OCI-LY7 (cell line): ENCODE measurements at places on chromosomes 5 and 9. TPM values are rescaled to one million over a fixed set of nuclear protein-coding genes. Genes with fewer than 3 reads are reported as not detected.

DNA sequence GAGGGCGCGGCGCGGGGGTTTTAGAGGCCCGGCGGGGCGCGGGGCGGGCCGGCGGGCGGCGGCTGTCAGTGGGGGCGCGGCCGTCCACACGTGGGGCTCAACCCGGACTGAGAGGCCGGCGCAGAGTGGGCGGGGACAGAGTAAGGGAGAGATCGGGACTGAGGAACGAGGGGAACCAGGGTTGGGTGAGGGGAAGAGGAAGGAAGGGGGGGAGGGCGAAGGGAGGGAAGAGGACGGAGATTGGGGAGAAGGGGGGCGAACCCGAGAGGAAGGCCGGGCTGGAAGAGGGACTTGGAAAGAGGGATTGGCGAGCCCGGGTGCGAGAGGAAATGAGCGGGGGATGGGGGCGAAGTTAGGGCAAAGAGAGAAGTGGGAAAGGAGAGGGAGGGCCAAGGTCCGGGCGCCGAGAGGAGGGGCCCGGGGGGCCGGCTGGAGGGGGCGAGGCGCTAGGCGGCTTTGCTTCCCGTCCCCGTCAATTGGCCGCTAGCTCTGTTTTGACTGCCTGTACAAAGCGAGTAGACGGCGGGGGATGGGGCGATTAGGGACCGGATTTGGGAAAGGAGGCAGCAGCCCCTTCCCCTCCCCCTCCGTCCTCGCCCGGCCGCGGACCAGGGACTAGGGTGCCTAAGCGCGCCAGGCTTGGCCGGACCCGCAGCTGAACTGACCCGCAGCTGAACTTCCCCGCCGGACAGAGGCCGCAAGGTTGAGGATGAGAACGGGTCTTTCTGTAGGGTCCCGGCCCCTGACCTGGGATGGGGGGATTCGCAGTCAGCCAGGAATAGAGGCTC lies 399 bp upstream of the FBN2 start:
- no peak for DNase-seq

DNA sequence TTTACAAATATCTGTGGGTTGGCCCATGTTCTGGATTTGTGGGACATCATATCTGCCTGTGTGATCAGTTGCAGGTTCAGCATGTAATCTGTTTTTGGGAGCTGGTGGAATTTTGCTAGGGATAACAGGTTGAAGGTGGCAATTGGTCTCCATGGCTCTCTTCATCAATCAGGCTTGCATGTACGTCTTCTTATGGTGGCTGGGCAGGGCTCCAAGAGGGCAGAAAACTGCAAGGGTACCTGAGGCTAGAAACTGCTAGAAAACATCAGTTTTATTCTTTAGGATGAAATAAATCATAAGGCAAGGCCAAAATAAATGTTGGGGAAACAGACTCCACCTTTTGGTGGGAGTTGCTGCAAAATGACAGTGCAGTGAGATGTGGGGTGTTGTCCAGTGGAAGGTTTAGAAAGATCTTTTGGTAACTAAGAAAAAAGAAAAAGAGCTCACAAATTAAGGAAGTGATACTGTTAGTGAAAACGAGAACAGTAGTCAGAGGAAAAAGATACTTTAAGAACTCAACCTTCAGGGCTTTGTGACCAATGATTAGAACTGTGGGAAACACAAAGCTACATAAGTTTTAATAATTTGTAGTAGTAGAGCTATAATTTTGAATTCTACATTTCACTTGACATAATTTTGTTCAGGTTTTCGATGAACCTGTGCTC lies 300.7 kb upstream of the IZUMO3 start:
- peak; percentile 33 for DNase-seq

GRCh38 chr5:57327561-57328367 lies 153.9 kb downstream of the GPBP1 start:
- DNase-seq = no peak

The FAM78A gene
- total RNA-seq = 35.0 and 38.4 TPM in 2 replicates

The FCN2 gene
- total RNA-seq = not detected in 2 replicates

GRCh38 chr5:14179446-14179845 lies 36.3 kb downstream of the TRIO start:
- DNase-seq = no peak

The JAKMIP2 gene
- 14.0 and 14.5 TPM in 2 replicates for total RNA-seq

GRCh38 chr5:171477101-171477500 lies 57.7 kb downstream of the FGF18 start:
- no peak for DNase-seq

DNA sequence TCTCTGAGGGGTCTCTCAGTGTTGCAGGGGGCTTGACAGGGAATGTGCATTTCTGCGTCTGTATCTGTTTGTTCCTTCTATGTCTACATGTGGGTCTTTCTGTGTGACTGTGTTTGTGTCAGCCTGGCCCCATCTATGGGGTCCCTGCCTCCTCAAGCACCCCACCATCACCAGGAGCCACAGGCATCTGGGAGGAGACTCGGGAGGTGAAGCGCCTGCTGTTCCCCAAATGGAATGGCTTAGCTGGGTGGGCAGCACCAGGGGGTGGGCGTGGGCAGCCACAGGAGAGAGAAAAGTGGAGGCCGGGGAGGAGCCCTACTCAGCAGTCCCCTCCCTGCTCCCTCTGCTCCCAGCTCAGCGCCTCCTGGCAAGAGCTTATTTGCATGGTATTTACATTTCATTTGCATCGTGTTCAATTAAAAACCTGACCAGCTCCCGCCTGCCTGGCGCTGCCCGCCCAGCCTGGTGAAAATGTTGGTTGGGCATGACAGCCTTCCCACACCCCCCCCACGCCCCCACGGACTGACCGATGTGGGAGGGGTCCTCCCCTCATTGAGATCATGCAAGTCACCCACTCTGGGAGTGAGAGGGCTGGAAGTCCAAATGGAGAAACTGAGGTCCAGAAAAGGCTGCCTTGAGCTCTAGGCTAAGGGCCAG lies 50.5 kb downstream of the CXXC5 start:
- DNase-seq = peak; percentile 52

DNA sequence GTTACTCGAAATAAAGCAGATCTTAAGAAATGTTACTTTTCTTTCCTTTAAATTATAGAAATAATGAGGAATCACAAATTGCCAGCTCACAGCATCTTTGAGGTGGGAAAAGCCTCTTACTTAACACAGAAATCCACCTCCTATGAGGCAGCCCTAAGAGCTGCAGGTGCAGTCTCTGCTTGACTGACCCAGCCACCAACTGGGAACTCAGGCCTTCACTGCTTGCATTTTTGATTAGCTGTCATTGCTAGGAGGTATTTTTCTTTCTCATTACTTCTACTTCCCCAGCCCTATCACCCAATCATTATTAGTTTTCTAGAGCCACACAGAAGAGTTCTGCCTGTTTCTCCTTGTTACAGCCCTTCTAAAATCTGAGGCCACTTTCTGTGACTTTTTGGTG lies 416.5 kb upstream of the KLF4 start:
- DNase-seq = no peak

GRCh38 chr9:14302405-14302804 lies 11.5 kb downstream of the NFIB start:
- no peak for DNase-seq

The PCDHGA2 gene
- total RNA-seq = 0.74 and 1.1 TPM in 2 replicates

- peak; percentile 64 for DNase-seq
Observed at GRCh38 chr5:14872070-14872989, 752 bp upstream of the ANKH start.

- DNase-seq = no peak
Observed at GRCh38 chr5:67293226-67293625, 96.6 kb upstream of the CD180 start.

The OGN gene
- not detected in 2 replicates for total RNA-seq

- DNase-seq = no peak
Observed at GRCh38 chr9:93598647-93599241, 22.4 kb downstream of the PHF2 start.

The MUSK gene
- not detected in 2 replicates for total RNA-seq

DNA sequence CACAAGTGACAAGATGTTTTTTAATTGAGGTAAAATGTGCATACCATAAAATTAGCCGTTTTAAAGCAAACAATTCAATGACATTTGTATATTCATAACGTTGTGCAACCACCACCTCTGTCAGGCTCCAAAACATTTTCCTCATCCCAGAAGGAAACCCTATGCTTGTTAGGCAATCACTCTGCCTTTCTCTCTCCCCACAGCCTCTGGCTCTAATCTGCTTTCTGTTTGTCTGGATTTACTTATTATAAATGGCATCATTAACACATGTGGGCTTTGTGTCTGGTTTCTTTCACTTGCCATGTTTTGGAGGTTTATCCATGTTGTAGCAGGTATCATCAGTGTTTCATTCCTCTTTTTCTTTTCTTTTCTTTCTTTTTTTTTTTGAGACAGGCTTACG lies 1.4 kb upstream of the N4BP3 start:
- DNase-seq = no peak

The PPP2R2B gene
- not detected in 2 replicates for total RNA-seq

- no peak for DNase-seq
Observed at GRCh38 chr5:78566747-78567425, 81.7 kb downstream of the LHFPL2 start.

The SCGB3A1 gene
- not detected in 2 replicates for total RNA-seq

- DNase-seq = no peak
Observed at GRCh38 chr9:123637606-123637944, 281.6 kb downstream of the CRB2 start.

The STPG3 gene
- 1.7 and 2.7 TPM in 2 replicates for total RNA-seq

DNA sequence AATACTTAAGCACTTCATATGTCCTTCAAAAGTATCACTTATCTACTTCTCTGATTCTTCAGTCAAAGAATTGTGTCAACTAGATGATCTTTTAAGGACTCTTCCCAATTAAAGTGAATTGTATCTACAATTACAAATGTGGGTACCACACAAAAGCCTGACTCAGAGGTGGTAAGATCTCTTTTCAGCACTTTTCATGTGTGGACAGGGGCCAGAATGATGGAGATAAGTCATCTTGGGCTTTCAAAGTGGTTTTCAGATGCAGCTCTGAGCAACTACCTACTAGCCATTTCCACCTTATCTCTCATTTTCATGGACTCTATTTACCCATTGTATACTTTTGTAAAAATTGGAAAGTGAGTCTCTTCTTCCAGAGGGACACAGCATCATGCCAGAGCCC lies 8.4 kb downstream of the COX7C start:
- no peak for DNase-seq

The ADRB2 gene
- total RNA-seq = 4.4 and 4.6 TPM in 2 replicates

DNA sequence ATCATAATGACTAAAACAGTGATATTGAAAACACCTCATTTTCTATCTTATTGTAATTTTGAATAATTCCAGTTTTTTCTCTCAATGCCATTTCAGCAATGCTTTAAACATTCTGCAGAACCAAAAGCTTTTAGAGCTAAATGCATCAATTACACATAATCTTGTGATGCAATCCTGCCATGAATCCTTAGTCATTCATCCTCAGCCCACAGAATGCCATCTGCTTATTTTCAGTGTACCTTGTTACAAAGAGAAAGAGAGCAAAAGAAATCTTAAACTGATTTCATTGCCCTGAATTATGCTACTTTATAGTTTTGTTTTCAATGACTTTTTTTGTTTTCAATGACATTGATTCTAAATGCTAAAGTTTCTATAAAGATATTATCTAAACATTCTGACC lies 1234.8 kb upstream of the C9orf72 start:
- no peak for DNase-seq

The ABCA1 gene
- total RNA-seq = 14.0 and 18.9 TPM in 2 replicates

The MEIKIN gene
- not detected in 2 replicates for total RNA-seq

The TNC gene
- total RNA-seq = not detected in 2 replicates

The IRF1 gene
- 24.8 and 32.3 TPM in 2 replicates for total RNA-seq

DNA sequence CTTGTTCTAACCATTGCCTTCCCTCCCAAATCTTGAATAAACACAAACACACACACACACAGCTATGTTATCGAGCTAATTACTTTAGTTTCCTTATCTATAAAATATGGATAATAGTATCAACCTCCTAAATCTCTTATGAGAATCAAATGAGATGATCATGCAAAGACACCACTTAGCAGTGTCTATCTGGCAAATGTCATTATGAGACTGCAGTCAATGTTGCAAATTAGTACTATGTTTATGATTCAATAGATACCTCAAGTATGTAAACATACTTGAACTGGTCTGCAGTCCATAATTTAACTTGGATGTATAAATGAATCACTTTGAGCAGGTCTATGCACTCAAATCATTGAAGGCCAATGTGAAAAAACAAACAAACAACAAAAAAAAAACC lies 22.2 kb upstream of the ERAP2 start:
- DNase-seq = no peak

The C8G gene
- 2.1 and 2.2 TPM in 2 replicates for total RNA-seq

DNA sequence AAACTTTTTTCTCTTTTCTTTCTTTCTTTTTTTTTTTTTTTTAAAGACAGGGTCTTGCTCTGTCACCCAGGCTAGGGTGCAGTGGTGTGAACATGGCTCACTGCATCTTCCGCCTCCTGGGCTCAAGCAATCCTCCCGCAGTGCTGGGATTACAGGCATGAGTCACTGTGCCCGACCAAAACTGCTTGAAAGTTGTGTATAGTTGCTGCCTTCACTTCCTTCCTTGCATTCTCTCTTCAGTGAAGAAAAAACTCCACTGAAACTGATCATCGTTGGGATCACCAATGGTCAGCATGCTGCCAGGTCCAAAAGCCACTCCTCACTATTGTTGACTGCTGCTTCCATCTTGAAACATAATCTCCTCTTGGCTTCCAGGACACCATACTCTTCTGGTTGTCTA lies 66.6 kb upstream of the CTNNA1 start:
- DNase-seq = no peak

DNA sequence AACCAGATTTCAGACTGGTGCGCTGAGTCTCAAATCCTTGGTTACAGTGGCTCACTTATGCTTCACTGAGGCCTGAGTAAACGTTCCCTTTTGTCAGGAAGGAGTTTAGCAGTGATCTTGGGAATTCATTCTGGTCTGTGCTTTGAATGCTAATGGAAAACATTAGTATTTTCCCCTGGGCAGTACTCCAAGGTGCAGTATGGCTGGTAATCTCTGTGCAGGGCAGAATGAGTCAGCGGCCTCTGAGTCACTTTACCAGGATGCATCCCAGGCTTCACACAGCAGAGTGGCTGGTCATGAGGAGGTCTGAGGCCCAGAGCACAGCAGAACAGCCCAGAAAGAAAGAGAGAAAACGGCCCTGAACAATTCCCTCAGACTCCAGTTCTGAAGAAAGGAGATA lies 54.0 kb downstream of the PCA3 start:
- DNase-seq = no peak

- DNase-seq = peak; percentile 62
Observed at GRCh38 chr9:95127249-95128176, 190.0 kb downstream of the FANCC start.

DNA sequence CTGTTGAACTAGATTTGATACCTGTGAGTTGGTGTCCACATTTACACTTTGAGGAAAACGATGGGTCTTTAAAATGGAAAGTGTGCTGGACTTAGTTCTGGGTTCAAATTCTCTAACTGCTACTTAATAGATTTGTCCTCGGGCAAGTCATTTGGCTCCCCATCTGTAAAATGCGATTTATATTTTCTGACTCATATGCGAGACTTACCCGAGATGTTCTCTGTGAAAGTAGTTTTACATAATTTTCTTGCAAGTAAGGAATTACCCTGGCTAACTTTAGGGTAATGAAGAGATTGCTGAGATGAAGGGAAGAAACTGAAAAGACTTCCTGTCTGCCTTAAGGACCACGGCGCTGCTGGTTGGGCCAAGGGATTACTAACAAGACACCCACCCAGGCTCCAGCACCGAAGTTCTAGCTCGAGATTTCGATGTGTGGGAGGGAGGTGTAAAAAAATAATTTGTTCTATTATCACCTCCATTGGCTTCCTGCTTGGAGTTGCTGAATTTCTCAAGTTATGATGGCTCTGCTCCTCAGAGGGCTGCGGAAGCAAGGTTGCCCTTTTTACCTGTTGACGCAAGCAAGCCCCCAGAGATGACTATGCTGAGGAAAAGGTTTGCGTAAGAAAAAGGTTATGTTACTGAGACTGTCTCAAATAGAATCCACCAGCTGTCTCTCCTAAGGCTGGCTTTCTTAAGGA lies 24.1 kb downstream of the PCSK1 start:
- DNase-seq = no peak

The SHC3 gene
- not detected in 2 replicates for total RNA-seq
